ENCODE measurements at places on chromosomes 5 and 9.
A peak's percentile ranks its signal among the peaks of the same experiment; 100 is the strongest.

DNA sequence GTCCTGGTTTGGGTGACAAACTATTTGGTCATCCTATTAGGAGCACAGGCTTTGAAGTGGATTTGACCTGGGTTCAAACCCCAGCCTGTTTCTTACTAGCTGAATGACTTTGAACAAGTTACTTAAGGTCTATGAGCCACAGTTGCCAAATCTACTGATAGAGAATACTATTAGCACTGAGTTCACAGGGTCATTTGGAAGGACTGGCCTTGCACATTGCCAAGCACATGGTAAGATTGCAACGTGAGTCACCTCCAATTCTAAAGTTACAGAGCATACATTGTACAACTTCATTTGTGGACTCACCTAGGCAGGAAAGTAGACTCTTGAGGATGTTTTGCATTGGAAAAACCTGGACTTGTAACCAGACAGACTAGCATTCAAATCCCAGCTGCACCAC is 38.9 kb downstream of the MFAP3 start:
- no peak for DNase-seq

DNA sequence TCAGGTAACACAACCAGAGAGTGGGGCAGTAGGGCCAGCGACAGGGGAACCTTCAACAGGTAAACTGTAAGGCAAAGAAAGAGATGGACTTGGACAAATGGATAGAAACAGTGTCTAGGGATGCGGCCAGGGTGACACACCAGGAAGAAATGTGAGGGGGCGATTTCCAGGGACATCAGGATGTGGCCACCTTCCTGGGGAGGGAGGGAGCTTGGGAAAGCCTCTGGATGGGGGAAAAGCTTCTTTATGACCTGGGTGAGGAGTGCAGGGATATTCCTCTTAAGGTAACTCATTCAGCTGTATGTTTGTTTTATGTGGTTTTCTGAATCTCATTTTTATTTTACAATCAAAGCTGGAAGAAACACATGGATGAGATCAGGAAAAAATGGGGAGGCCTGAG is 11.9 kb upstream of the NXNL2 start:
- no peak for DNase-seq

DNA sequence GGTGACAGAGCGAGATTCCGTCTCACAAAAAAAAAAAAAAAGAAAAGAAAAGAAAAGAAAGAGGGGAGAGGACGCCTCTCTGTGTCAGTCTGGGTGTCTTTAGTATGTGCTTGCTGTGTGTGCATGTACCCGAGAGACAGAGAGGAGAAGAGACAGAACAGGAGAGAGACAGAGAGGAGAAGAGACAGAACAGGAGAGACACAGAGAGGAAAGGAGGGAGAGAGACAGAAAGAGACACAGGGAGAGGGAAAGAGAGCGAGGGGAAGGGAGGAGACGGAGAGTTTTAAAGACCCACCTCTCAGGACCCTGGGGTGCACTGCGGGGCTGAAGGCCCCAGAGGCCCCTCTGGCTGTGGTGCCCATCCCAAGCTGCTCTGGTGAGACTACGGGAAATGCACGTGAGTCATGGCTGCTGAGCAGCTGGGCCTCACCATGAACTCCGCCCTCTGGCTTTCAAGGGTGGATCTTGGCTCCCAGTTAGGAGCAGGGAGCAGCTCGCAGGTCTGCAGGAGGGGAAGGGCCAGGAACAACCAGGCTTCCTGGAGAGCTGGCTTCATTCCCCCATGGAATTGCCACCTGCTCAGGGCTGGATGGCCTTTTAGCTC is 7.9 kb downstream of the SLC6A3 start:
- DNase-seq: peak; percentile 40

DNA sequence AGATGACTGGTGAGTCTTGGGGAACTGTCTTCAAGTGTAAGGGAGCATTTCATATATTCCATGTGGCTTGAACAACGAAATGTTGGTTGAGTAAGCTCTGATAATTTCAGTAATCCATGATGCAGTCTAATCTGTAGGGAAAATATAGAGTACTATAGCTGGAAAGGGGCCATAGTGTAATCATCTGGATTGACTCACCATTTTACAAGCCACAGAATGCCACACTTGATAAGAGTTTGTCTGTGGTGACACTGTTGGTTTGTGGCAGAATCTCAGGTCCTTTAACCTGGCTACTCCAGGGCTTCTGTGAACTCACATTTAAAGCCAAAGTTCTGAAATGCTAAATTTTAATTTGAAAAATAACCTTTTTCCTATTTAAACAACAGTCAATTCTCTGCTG is 16.3 kb upstream of the MAML1 start:
- no peak for DNase-seq

DNA sequence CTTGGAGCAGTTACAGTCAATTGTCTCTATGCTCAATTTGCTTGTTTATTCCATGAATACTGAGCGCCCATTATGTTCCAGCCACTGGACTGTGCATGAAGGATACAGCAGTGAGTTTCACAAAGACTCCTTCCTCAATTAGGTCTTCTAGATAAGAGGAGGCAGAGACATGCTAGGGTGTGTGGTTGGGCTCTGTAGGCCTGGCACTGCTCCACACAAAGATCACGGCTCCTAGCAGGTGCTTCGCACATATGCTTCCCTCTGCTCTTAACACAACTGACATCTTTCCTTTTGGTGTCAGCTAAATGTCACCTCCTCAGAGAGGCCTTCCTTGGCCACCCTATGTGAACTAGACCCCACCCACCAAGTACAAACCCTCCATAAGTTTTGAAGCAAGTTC is 10.9 kb downstream of the IL12B start:
- DNase-seq: no peak

DNA sequence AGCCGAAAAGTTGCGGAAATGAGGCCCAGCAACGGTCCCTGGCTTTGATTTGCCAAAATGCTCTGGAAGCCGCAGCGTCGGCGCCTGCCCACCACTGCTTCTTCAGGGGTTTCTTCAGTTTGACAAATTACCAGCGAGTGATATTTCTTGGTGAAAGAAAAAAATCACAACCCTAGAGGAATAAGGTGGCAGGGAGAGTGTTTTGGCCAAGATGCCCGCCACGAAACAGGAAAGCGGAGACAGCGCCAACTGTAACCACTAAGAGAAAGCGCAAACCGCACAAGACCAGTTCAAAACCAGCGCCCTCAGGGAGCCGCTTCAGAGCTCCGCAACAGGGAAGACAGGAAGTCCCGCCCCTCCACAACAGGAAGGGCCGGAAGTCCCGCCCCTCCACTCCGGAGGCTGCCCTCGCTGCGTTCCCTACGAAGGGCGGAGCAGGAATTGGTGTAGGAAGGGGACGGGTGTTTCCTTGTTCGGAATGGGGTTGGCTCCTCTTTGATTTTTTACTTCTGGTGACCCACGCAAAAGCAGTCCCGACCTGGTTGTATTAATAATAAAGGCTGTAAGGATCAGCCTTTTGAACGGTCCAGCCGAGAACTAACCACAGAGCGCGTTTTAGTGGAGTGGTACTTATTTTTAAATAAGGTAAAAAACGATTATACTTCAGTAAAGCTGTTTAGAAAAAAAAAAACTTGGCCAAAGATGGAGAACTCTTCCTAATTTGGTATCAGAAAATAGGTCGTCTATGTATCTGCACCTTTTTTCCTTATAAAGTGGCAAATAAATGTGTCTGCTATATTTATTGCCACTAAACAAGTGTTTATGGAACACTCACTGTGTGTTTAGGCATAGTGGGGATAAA is at the start of gene C5orf34:
Gene C5orf34 (minus strand): TSS at position 333 of the 862 bp plus-strand sequence. CDS start 5,809 bp downstream, outside the sequence.
- DNase-seq: peak; percentile 90

GRCh38 chr9:121339437-121339836 is 30.6 kb downstream of the STOM start:
- DNase-seq: no peak

- no peak for DNase-seq
These were observed 169.2 kb downstream of the CACNA1B start for GRCh38 chr9:138046641-138047301.

DNA sequence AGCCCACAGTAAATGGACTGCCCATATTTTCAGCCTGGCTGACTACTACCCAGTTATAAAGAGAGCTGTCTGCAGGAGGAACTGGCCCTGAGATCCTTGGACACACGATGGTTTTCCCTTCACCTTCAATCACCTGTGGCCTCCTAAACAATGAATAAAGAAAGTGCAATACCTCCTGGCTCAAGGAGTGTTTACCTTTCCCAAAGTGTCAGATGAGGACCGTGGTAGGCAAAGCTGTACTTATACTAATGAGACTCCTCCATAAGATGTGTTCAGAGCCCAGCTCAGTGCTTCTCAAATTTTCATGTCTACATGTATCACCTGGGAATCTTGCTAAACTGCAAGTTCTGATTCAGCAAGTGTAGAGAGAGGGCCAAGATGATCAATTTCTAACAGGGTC is 284.5 kb upstream of the VLDLR start:
- DNase-seq: no peak

DNA sequence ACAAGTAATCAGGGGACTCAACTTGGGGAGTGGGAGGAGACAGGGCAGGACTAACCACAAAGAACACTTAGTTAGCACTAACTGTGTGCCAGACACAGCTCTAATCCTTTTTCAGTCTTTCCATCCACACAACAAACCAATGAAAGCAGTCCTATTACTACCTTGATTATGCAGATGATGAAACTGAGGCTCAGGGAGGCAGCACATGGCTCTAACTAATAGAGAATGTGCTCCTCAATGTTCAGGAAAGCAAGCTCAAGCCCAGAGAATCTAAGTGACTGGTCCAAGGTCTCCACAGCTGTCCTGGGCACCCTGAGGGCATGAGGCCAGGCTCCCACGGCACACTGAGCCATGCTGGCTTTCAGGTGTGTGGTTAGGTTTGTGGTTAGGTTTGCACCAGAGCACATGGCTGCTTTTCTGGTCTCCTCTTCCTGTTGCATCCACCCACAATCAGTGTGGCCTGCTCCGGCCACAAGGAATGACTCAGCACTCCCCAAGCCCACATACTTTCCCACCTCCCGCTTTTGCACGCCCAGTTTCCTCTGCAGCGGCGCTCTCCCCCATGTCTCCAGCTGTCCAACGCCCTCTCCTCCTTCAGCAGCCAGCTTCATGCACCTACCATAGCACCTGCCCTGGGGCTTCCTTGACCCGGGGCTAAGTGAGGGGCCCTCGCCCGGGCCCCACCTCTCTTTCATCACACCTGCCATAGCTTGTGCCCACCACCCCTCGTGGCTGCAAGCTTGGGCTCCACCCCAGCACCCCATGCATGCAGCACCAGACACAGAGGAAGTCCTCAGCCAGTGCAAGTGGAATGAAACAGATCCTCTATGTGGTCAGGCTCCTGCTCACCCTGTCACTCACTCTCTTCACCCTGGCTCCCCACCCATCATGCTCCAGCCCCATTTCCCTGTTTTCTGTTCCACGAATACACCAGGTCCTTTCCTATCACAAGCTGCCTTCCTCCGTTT is 133.1 kb downstream of the GABBR2 start:
- DNase-seq: peak; percentile 10

DNA sequence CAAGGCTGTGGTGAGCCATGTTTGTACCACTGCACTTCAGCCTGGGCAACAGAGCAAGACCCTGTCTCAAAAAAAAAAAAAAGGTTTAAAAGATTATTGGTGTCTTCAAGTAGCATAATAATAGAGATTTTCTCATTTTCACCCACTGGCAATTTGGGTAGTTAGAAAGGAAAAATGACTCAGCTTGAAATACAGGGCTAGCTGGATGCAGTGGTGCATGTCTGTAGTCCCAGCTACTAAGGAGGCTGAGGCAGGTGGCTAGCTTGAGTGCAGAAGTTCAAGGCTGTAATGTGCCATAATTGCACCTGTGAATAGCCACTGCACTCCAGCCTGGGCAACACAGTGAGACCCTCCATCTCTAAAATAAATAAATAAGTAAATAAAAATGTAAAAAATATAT is 111.1 kb downstream of the ARRDC3 start:
- DNase-seq: no peak

GRCh38 chr9:15191378-15191777 is 115.6 kb downstream of the TTC39B start:
- DNase-seq: no peak

DNA sequence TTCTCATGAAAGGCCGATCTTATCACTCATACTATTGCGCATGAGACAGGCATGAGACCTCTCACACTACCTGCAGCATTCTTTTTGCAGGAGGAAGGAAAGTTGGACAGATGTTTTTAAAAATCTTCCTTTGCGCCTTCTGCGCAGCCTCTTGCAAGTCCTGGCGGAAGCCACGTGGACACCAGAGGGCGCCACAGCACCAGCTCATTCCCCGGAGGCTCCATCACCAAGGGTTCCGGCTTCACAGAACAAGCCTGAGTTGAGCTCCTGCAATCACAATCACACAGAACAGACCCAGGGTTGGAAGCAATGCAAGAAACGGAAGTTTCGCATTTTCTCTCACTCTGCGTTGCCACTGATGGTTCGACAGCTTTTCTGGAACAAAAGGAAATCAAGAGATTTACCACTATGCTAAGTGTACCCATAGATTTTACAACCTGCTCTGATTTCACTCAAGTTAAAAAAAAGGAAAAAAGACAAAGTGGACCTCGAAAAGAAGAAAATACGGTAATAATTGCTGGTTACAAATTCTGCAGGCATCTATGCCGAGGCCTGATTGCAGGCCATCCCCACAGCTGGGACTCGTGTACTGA is 304.7 kb upstream of the MSX2 start:
- peak; percentile 69 for DNase-seq

- no peak for DNase-seq
These were observed 232.4 kb downstream of the ESM1 start for GRCh38 chr5:54753034-54753433.

DNA sequence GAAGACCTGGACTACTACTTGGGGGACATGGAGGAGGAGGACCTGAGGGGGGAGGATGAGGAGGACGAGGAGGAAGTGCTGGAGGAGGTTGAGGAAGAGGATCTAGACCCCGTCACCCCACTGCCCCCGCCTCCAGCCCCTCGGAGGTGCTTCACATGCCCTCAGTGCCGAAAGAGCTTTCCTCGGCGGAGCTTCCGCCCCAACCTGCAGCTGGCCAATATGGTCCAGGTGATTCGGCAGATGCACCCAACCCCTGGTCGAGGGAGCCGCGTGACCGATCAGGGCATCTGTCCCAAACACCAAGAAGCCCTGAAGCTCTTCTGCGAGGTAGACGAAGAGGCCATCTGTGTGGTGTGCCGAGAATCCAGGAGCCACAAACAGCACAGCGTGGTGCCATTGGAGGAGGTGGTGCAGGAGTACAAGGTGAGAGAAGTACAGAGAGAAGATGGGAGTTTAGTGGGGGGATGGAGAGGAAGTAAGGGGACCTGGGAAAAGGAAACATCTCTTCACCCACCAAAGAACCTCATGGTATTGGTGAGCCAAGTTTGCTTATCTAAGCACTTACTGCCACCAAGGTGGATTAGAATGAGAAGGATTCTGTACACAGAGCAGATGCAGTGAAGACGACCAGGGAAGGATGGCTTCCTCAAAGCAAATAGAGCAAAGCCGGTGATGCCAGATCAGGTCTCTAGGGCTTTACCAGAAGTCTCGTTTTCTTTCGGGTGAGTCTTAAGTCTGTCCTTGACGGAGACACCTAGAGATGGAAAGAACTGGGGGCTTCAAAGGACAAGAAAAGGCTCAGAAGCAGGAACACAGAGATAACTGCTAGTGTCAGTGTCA is 1.5 kb downstream of the TRIM41 start:
- DNase-seq: no peak

- no peak for DNase-seq
These were observed 563.5 kb downstream of the CDH18 start for GRCh38 chr5:19424506-19424905.

GRCh38 chr5:73540192-73540591 is 25.2 kb downstream of the ANKRA2 start:
- DNase-seq: no peak

Measured in dermis microvascular lymphatic vessel endothelial cell (primary cell).